ENCODE measurements at places on chromosomes 1 and 21. TPM values are rescaled to one million over a fixed set of nuclear protein-coding genes. Genes with fewer than 3 reads are reported as not detected.

DNA sequence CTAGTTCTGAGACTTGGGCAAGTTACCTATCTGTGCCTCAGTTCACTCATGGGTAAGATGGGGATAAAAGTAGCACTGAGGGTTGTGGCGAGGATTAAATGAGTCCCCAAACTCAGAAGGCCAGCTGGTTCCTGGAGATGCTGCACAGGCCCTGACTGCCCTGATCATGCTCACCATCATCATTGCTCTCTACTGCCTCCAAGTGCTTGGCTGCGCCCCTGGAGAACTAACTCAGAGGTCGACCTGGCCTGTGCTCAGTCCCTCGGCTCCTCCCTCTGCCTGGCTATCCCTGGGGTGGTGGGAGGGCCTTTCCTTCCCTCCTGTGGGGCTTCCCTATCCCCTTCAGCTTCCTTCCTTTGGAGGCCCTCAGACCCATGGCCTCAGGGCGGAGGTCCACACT lies 5.6 kb downstream of the SLC5A9 start:
- no peaks in the 10 kb centered on the region for H3K36me3 ChIP-seq
- H3K27me3 ChIP-seq: no peaks in the 10 kb centered on the region
- no peaks in the 10 kb centered on the region for H3K4me1 ChIP-seq
- no peak overlapping the region for H3K4me3 ChIP-seq
- DNase-seq: peak; percentile 19

DNA sequence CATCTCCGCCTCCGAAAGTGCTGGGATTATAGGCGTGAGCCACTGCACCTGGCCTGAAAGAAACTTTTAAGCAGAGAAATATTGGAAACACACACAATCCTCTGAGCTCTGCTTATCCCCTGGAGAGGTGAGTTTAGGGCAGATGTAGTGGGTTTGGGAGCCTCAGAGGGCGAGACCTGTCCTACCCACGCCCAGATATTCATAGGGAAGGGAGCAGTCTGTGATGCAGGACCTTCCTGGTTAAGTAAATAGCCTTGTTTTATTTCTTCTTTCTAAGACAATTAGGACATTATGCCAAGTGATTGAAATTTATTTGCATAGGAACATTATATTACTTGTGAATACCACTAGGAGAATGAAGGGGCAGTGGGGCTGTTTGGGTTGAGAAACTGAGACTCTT lies 18.0 kb upstream of the SLC45A1 start:
- H3K36me3 ChIP-seq: no peaks in the 10 kb centered on the region
- H3K27me3 ChIP-seq: no peaks in the 10 kb centered on the region
- H3K4me3 ChIP-seq: no peak overlapping the region
- H3K27ac ChIP-seq: no peak overlapping the region
- no peak for DNase-seq

DNA sequence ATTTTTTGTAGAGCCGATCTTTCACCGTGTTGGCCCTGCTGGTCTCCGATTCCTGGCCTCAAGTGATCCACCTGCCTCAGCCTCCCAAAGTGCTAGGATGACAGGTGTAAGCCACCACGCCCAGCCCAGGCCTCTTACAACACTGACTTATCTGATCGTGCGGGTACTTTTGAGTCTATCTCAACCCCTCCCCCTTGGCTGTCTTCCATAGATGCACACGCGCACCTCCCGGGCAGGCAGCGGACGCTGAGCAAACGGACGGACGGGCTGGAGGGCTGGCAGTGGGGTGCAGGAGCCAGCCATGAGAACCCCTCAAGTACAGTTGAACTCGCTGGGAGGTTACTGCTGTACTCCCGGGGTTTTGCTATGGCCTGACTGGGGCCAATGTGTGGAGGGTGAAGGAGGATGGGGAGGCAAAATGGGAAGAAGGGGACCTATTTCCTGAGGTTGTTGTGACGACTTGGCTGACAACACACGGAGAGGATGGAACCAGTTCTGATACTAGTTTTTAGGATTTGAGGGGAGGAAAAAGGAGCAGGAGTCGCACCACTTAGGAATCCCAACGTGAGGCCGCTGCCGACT lies 959 bp downstream of the CD58 start:
- no peaks in the 10 kb centered on the region for H3K27me3 ChIP-seq
- H3K4me3 ChIP-seq: peak overlapping the region; percentile 92
- H3K36me3 ChIP-seq: no peaks in the 10 kb centered on the region

DNA sequence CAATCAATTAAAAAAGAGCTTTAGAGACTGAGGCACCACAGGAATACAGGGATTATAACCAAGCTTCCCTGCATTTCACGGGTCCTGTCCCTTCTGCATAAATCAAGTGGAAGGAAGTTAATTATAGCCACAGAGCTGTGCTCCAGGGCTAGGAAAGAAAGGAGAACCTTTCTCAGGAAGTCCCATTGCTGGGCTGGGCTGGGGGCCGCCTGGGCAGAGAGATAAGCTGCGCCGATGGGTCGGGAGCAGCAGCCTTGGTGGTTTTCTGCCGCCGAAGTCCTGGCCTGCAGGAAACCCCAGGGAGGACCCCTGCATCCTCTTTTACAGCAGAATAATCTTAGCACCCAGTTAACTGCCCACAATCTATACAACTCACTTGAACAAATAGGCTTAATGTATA lies 12.6 kb upstream of the CD34 start:
- no peak overlapping the region for H3K4me3 ChIP-seq
- H3K27ac ChIP-seq: no peak overlapping the region
- peaks cover 11% of the 10 kb centered on the region for H3K4me1 ChIP-seq
- no peaks in the 10 kb centered on the region for H3K36me3 ChIP-seq
- peaks cover 15% of the 10 kb centered on the region for H3K27me3 ChIP-seq
- DNase-seq: no peak

DNA sequence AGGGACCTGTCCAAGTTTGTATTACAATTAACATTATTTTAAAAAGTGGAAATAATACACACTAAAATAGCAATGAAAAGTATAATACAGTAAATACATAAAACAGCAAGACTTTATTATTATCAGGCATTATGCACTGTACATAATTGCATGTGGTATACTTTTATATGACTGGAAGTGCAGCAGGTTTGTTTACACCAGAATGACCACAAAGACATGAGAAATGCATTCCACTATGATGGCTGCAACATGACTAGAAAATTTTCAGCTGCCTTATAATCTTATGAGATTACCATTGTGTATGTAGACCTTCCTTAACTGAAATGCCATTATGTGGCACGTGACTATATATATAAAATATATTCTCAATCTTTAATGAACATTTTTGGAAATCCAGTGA lies 1699.6 kb downstream of the KCNT2 start:
- no peak overlapping the region for H3K27ac ChIP-seq
- H3K36me3 ChIP-seq: no peaks in the 10 kb centered on the region
- no peak for DNase-seq
- H3K4me3 ChIP-seq: no peak overlapping the region
- H3K4me1 ChIP-seq: no peaks in the 10 kb centered on the region

- peak overlapping the region; percentile 90 for H3K27ac ChIP-seq
- peaks cover 14% of the 10 kb centered on the region for H3K4me1 ChIP-seq
- H3K36me3 ChIP-seq: peaks cover 14% of the 10 kb centered on the region
- peak overlapping the region; percentile 91 for H3K4me3 ChIP-seq
Measured at GRCh38 chr21:39313042-39313570, 326 bp downstream of the BRWD1 start.

DNA sequence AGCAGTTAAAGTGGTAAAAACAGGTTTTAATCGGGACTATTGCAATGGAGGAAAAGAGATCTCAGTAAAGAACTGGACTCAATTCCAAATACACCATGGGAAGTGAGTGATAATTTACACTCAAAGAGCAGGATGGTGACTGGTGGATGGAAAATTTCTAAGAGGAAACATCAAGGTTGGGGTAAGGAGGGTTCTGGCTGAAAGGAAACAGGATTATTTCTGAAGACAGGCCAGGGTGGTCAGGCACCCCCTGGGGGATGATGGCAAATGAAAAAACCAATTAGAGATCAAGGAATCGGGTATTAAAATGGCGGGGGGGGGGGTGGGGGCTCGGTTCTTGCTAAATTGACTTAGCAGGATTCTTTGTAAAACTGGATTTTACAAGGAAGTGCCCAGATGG lies 12.3 kb upstream of the HSD11B1 start:
- peaks cover 28% of the 10 kb centered on the region for H3K4me1 ChIP-seq
- no peaks in the 10 kb centered on the region for H3K27me3 ChIP-seq
- no peak for DNase-seq
- H3K36me3 ChIP-seq: no peaks in the 10 kb centered on the region
- no peak overlapping the region for H3K4me3 ChIP-seq

- H3K27me3 ChIP-seq: no peaks in the 10 kb centered on the region
- no peak for DNase-seq
- no peak overlapping the region for H3K27ac ChIP-seq
- H3K4me1 ChIP-seq: peaks cover 14% of the 10 kb centered on the region
- H3K36me3 ChIP-seq: peaks cover 19% of the 10 kb centered on the region
Measured at GRCh38 chr1:1536019-1536937, 4.1 kb downstream of the TMEM240 start.

GRCh38 chr1:31135973-31136600 lies 70.6 kb upstream of the PUM1 start:
- H3K27ac ChIP-seq: no peak overlapping the region
- H3K4me3 ChIP-seq: no peak overlapping the region
- no peaks in the 10 kb centered on the region for H3K36me3 ChIP-seq
- DNase-seq: no peak

- H3K36me3 ChIP-seq: peaks cover 24% of the 10 kb centered on the region
- H3K4me1 ChIP-seq: no peaks in the 10 kb centered on the region
- H3K27me3 ChIP-seq: no peaks in the 10 kb centered on the region
Measured at GRCh38 chr21:43923391-43923790, 58.4 kb downstream of the AGPAT3 start.

GRCh38 chr1:231778009-231778719 lies 151.6 kb downstream of the DISC1 start:
- H3K27me3 ChIP-seq: no peaks in the 10 kb centered on the region
- H3K27ac ChIP-seq: no peak overlapping the region
- no peak overlapping the region for H3K4me3 ChIP-seq
- no peaks in the 10 kb centered on the region for H3K36me3 ChIP-seq
- no peak for DNase-seq

- H3K27me3 ChIP-seq: no peaks in the 10 kb centered on the region
- H3K36me3 ChIP-seq: no peaks in the 10 kb centered on the region
- no peak overlapping the region for H3K27ac ChIP-seq
- no peak overlapping the region for H3K4me3 ChIP-seq
- H3K4me1 ChIP-seq: no peaks in the 10 kb centered on the region
Measured at GRCh38 chr1:219476116-219476515, 136.8 kb downstream of the ZC3H11B start.

- no peak overlapping the region for H3K27ac ChIP-seq
- no peak overlapping the region for H3K4me3 ChIP-seq
- H3K4me1 ChIP-seq: no peaks in the 10 kb centered on the region
- DNase-seq: no peak
- no peaks in the 10 kb centered on the region for H3K36me3 ChIP-seq
Measured at GRCh38 chr21:45993210-45994085, 11.9 kb downstream of the COL6A1 start.

- peaks cover 17% of the 10 kb centered on the region for H3K4me1 ChIP-seq
- DNase-seq: peak; percentile 77
- peak overlapping the region; percentile 52 for H3K27ac ChIP-seq
- peak overlapping the region; percentile 84 for H3K4me3 ChIP-seq
- no peaks in the 10 kb centered on the region for H3K36me3 ChIP-seq
Measured at GRCh38 chr1:84298684-84299535, 2.6 kb upstream of the SAMD13 start.

DNA sequence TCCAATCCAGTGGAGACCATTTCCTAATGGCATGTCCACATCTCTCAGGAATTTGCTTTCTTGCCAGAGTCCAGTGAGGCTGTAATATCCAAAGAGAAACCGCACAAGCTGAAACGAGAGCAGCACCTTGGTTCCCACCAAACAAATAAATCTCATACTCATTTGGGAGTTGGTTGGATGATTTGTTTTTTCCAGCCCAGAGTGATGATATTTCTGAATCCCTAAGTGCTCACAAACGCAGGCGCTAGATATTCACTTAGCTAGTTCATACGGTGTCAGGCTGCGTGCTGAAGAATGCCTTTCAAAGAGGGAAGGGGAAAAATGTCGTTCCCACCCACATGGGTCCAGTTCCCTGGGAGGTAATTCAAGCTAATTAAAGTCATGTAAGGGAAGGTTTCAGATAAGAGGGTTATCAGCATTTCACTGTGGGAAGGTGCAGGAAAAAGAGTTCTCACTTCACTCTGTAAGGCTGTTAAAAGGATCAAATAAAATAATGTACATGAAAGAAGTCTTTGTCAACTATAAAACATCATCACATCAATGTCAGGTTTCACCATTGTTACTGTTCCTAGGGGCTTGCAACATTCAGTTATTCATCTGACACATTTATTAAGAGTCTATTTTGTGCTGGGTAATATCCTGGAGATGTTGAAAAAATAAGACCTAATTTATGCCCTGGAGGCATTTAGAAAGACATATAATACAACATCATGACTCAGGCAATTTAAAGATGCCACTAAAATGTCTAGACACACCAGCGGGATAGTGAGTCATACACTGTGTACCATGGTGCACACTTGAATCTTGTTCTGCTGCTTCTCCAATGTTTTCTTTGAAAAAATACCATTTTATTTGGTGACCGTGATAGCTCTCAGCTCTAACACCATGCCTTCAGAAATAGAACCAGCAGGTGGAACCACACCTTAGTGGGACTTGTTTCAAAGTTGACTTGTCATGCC lies 19.3 kb downstream of the DPT start:
- H3K4me3 ChIP-seq: peak overlapping the region; percentile 40
- H3K36me3 ChIP-seq: no peaks in the 10 kb centered on the region
- peak overlapping the region; percentile 99 for H3K27ac ChIP-seq
- H3K27me3 ChIP-seq: no peaks in the 10 kb centered on the region
- no peak for DNase-seq
- peaks cover 7% of the 10 kb centered on the region for H3K4me1 ChIP-seq

GRCh38 chr1:163083690-163084089 lies 14.5 kb downstream of the RGS4 start:
- H3K27me3 ChIP-seq: no peaks in the 10 kb centered on the region
- no peak for DNase-seq
- no peak overlapping the region for H3K4me3 ChIP-seq

- H3K36me3 ChIP-seq: no peaks in the 10 kb centered on the region
- peak within 1 kb of the TSS; percentile 81 for H3K4me3 ChIP-seq
- DNase-seq: peak; percentile 91
- H3K27me3 ChIP-seq: no peaks in the 10 kb centered on the region
Measured at GRCh38 chr1:214551436-214552173, at the start of gene PTPN14. Gene PTPN14 (minus strand): TSS chr1:214551602. CDS start chr1:214464803, 86,799 bp downstream.

Gene DNAH14
- 11.3 TPM for polyA plus RNA-seq

Gene SPOCD1
- polyA plus RNA-seq: 10.7 TPM

Gene KRTAP11-1
- polyA plus RNA-seq: not detected

Gene SLAMF6
- polyA plus RNA-seq: not detected

Gene URB2
- polyA plus RNA-seq: 8.2 TPM

Gene LRRC8B
- polyA plus RNA-seq: 3.7 TPM

Measured in SK-N-SH (cell line).